ENCODE measurements at places on chromosomes 2 and 18.

GRCh38 chr2:208072250-208072892 lies 47.0 kb upstream of the PLEKHM3 start:
- DNase-seq: peak; percentile 25

DNA sequence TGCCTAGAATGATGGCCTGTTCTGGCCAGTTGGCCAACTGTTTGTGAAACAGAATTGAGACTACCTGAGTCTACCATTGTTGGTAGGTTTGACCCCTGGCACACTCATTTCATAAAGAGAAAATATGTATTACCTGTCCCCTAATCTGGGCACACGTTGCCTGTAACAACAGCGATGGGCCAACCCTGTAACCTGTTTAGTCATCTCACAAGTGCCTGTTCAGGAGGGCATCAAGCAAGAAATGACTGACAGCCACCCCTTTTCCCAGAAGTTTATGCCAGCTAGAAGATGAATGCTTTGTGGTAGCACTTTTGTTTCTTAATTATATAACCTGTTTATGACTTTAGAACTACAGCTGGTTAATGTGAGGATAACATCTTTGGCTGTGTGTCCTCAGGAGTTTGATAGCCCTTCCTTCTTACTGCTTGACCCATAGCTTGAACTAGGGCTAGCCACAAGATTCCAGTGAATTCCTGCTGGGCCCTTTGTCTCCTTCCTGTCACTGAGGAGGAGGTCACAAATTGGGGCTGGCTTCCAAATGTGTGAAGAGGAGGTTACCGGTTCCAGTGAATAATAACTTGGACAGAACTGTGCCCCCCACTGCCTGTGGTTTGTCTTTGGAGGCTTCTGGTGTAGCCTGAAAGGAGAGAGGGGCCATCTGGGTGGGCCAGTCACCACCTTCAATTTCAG lies 273.9 kb upstream of the EPAS1 start:
- DNase-seq: no peak

DNA sequence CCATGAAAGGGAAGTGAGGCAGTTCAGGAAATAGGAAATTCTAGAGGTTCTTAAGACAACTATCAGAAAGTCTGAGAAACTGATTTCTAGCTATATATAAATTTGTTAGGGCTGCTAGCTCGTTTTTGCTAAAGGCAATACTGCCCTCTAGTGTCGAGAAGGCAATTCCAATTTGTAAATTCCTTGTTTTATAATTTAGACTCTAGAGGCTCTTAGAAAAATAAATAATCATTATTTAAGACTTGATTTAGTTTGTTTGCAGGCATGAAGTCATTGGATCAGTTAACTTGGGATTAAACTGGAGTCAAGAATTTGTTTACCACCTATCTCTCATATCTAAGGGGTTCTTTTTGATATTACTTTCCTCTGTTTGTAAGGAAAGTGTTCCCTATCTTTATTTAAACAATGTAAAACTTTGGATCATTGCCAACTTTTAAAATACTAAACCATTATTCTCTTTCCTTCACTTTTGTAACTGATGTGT lies 66.2 kb downstream of the ACVR2A start:
- DNase-seq: peak; percentile 10

DNA sequence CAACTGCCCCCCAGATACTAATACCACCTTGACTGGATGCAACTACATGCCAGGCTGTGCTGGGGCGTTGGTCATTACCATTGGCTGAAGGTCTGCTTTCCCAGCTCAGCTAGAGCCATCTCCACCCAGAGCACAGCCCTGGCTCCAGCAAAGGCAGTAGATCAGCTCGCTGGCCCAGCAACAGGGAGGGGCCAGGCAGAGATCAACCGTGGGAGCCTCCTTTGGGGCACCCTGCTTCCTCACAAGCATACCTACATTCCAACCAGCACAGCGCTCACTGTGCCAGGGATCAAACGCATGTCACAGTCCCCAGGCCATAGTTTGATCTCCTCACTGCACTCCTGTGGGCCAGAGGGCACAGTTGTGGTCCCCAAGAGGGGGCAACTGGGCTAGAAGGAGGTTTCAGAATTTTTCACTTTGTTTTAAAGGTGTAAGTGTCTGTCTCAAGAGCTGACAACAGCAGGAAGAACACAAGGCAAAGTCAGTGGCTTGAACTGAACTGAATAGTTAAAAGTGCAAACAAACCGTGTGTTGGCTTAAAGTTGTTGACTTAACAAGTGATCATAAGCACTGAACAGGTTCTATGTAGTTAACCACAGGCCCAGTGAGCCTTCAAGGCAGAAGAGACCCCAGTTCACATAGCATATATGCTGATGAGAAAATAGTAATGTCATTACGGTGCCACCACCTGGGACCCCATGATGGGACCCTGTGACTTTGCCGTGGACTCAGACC lies 70.1 kb upstream of the BZW1 start:
- DNase-seq: no peak

- no peak for DNase-seq
Observed at GRCh38 chr2:54680397-54681041, 42.9 kb upstream of the EML6 start.

GRCh38 chr2:32942793-32943485 lies 3.8 kb upstream of the LTBP1 start:
- no peak for DNase-seq
